ENCODE measurements at places on chromosomes 5 and 9.
A peak's percentile ranks its signal among the peaks of the same experiment; 100 is the strongest.

DNA sequence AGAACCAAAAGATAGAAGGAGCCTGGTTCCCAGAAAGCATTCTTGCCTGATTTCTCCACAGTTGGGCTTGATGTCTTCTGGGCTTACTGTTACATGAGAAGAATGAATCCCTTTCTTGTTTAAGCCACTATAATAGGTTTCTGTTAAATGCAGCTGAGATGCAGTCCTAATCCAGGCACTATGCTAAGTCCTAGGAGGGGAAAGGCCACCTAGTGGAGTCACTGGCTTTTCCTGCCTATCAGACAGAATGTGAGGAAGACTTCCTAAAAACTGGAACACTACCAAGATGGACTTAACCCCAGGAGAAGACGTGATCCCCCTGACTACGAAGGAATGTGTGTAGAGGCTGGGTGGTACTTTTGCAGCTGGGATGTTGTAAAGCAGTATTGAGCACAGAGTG is 34.3 kb upstream of the FSD1L start:
- DNase-seq: no peak

DNA sequence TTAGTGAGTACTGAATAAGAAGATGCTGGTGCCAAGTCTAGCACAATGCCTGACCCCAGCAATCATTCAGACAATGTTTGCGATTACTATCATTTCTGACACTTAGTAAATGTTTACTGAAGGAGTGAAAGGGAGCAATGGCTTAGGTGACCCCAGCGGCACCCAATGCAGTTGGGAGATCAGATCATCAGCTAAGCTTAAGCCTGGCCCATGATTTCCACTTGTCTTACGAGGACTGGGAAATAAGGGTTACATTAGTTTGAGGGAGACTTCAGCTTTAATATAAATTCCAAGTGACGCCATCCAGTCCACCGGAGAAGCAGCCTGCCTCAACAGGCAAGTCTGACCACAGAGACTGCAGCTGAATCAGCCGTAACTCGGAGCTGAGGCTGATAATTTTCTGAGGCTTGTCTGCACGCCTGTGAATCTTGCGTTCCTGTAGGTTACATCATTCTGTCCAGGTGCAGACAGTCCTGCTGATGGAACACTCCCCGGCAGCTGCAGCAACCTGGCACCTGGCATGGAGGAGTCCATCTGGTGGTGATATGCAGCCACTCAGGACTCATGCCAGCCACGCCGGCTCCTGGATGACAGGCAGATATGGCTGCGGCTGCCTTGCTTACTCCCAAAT is 34.9 kb upstream of the FGF1 start:
- no peak for DNase-seq

DNA sequence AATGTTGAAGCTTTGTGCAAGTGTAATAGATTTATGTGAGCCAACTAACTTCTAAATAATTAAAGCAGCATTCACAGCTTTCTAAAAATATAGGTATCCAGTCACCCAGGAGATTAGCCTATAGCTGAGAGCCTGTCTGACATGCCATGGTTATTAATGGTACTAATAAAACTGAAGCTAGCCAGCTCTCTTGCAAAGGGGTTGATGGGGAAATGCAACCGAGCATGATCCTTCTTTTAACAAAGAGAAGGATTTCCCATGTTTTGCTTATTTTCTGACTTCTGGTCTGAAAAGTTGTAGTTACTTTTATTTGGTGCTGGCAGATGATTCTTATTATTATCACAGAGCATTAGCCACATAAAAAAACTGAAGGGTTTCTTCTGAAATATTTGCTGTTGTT is 488.7 kb upstream of the CYLC2 start:
- no peak for DNase-seq

DNA sequence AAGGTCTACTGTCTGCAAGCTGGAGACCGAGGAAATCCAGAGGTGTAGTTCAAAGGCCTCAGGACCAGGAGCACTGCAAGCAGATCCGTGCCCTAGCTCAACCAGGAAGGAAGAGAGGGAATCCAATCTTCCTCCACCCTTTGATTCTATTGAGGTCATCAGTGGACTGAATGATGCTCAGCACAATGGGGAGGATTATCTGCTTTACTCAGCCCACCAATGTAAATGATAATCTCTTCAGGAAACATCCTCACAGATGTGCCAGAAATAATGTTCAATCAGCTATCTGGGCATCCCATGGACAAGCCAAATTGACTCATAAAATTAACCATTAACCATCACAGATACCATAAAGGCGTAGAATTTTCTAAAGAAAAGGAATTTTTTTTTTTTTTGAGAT is 92.0 kb downstream of the BASP1 start:
- DNase-seq: no peak

DNA sequence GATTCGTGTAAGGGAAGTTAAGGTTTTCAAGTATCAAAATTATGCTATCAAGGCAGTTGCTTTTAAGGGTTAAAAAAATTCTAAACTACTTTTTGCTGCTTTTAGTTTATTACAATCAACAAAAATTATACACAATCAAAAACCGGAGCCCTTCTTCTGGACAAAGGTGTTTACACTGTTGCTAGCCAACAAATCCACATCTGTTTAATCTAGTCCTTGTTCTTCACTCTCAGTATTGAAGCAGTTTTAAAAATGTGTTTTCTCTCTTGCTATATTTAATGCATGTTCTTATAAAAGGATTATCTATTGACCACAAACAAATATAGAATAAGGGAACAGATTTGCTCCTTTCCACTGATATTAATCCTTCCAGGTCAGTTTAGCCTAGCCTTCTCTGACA is 2.5 kb downstream of the FEM1C start:
- DNase-seq: no peak

DNA sequence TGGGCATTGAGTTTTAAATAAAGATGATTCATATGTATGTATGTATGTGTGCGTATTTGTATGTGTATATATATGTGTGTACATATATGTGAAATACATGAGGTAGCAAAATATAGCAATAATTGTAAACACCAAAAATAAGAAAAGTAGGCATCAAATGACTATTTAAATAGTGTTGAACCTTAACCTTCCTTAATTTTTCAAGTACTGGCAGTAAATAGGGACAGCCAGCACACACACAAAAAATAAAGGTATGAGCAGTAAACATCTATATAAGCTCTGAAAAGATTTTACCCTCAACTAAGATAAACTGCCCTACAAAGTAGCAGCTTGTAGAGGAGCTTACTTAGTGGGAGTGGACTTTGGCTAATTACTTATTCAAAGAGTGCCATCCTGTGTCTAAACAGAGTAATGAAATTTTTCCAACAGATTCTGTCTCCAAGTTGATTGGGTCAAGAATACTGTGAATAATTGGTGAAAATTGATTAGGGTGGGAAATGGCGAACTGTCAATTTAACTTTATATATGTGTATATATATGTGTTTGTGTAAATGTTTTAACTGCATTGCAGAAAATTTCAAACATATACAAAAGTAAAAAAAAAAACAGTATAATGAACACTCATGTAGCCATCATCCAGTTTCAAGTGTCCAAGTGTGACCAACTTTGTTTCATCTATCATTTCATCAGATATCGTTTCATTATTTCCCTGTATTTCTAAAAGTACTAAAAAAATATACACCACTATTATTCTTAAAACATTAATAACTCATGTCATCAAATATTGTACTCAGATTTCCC is 2.0 kb upstream of the ADAMTS6 start:
- no peak for DNase-seq

- no peak for DNase-seq
Measured at GRCh38 chr5:92504346-92504745, 1076.7 kb downstream of the NR2F1-AS1 start.

- no peak for DNase-seq
Measured at GRCh38 chr9:1989500-1989899, 25.6 kb upstream of the SMARCA2 start.

- DNase-seq: no peak
Measured at GRCh38 chr9:80586786-80587330, 1015.1 kb downstream of the TLE4 start.

GRCh38 chr9:89010526-89011111 is 19.4 kb downstream of the S1PR3 start:
- DNase-seq: no peak

DNA sequence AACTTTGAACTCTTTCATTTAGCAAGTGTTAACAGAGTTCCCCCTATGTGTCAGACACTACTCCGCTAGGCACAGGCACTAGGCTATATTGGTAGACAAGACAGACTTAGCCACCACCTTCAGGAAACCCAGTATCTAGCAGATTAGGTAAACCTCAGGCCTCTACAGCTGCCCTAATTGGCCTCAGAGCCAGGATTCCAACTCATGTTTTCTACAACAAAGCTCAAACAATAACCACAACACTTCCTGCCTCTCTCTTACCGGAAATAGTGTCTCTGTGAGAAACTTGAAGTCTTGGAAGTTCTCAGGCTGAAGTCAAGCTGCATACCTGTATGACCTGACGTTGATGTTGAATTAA is 116.6 kb upstream of the SLC44A1 start:
- peak; percentile 13 for DNase-seq

GRCh38 chr5:178688551-178688950 is 41.9 kb downstream of the ZNF354A start:
- DNase-seq: no peak

GRCh38 chr9:133589454-133590227 is 19.5 kb downstream of the FAM163B start:
- no peak for DNase-seq

- no peak for DNase-seq
Measured at GRCh38 chr9:22508790-22509189, 62.2 kb downstream of the DMRTA1 start.

DNA sequence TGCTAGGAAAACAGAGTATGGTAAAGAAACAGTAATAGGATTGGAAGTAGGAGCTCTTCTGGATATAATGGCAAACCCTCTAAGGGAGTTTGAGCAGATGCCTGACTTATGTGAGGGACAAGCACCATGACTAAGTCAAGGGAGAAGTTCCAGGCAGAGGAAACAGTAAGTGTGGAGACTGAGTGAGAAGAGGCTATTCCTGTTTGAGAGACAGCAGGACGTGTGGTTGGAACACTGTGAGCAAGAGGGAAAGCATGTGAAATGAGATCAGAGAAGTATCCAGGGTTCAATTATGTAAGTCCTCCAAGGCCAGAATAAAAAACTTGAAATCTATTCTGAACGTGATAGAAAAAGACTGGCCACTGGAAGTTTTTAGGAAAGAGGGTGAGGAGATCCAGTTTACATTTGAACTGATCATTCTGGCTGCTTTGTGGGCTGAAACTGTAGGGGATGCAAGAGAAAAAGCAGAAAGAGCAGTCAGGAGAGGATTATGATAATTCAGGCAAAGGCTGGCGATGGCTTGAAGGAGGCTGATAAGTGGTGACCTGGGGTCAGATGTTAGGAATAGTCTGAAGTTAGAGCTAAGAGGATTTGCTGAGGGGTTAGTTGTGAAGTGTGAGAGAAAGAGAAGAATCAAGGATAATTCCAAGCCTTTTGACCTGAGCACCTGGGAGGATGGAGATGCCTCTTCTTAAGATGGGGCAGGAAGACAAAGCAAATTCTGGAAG is 19.2 kb downstream of the DMAC1 start:
- DNase-seq: no peak

DNA sequence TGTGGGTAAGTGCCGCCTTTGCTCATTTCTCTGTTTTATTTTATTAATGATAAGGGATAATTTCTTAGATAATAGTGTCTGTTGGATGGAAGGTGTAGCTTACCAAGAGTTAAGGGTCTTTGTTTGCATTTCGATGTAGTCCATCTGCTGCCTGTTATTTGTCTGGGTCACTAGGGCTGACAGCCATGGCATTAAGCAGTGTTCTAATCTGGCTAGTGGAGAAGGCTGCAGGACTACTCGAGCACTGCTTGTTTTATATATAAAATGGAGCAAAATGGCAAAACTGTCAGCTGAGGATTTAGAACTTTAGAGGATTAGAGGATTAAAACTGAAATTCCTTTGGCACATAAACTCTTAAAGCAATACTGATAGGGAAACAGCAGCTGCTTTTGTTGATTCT is 67.5 kb downstream of the C7 start:
- DNase-seq: no peak

- no peak for DNase-seq
Measured at GRCh38 chr9:118128313-118128712, 424.1 kb downstream of the TLR4 start.

DNA sequence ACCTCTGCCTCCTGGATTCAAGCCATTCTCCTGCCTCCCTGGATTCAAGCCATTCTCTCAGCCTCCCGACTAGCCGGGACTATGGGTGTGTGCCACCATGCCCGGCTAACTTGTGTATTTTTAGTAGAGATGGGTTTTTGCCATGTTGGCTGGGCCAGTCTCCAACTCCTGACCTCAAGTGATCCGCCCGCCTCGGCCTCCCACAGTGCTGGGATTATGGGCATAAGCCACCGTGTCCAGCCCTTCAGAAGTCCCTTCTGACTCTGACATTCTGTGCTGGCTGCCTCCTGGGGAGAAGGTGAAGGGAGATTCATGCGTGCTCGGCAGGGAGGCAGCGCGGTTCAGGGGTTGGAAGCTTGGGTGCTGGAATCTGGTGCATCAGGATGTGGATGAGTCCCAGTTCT is 28.8 kb downstream of the PRRX2 start:
- no peak for DNase-seq

DNA sequence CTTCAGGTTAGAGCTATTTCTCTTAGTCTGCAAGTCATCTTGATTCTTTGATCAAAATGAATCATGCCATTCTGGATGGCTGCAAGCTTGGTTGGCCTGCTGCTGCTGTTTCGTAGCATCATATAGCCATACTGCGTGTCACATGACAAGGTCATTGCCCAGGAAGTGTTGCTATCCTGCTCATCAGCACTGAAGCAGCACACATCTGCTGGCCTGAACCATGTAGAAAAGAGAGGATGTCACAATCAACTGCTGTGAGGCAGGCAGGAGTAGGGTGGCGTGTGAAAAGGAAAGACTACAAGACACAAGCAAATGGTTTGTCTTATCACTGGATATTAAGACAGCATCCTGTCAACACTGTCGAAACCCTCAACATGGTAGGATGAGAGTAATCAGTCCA is 376.7 kb upstream of the RORB start:
- DNase-seq: no peak

DNA sequence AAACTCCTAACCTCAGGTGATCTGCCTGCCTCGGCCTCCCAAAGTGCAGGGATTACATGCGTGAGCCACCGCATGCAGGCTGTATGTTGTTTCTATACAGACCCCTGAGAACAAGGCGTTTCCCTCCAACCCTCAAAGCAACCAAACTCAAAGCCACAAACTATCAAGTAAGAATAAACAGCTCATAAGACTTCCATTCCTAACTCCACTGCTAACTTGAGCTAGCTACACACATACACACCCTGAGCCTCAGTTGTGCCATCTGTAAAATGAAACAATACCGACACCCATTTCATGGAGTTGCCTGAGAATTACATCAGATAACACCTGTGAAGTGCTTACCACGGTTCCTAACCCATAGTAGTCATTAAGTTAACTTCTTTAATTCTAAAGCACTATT is 70.8 kb downstream of the SERINC5 start:
- no peak for DNase-seq

DNA sequence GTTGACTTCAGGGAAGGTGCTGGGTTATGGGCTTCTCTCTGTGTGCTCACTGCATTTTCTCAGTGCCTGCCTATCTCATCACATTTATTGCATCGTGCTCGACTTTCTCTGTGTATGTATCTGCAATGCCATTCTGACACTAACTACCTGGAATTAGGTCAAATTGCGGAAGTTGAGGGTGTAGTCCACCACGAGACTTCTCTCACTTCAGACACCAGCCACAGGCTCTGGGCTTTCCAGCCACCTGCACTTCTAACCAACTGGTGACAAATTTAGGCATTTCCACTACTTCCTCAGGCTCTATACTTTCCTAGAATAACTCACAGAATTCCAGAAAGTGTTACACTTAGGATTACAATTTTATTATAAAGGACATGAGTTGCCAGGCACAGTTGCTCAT is 188.6 kb upstream of the ZNF608 start:
- no peak for DNase-seq

Measured in activated CD8-positive, alpha-beta memory T cell treated with anti-CD3 and anti-CD28 coated beads for 4 hours (primary cell).